T follicular helper cell (primary cell): ENCODE measurements at places on chromosomes 12 and 14.

DNA sequence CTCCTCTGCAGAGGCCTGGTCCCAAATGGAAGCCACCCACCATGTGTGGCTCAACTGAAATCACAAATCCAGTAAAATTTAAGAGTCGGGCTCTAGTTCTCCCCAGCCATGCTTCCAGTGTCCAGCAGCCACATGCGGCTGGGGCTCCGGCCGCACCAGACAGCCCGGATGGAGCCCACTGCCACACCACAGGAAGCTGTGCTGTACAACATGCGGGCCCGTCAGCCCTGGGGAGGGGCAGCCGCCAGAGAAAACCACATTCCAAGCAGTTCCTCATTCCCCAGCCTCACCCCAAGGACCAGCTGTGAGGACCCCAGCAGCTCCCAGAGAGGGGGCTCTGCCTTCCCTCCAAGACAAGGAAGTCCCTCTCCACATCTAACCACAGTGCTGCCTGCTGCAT lies 135.0 kb downstream of the NCOR2 start:
- no peak for DNase-seq

GRCh38 chr14:56608689-56609088 lies 29.1 kb downstream of the TMEM260 start:
- DNase-seq: no peak

- DNase-seq: no peak
These were observed 26.2 kb downstream of the WNK1 start for GRCh38 chr12:778615-779014.

DNA sequence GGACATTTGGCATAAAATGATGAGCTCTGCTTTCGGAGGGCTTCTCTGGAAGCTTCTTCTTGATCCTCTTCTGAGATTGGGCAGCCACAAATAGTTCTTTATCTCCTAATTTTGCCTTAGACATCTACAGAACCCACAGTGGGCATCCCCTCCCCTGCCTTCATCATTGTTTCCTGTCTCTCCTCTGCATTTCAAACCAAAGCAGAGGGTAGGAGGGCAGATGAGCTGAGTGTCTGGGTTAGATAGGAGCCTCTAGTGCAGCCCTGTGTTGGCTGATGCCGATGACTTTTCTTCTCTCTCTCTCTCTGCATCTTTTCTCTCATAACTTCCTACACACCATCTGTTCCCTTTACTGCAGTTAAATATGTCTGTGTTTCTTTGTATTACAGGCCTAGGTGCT lies 8.5 kb upstream of the IL26 start:
- no peak for DNase-seq

- DNase-seq: no peak
These were observed 4.3 kb downstream of the NFE2 start for GRCh38 chr12:54296393-54297099.
